Head of caudate nucleus (tissue), 42 donors: ENCODE measurements at places on chromosomes 3 and 15.

DNA sequence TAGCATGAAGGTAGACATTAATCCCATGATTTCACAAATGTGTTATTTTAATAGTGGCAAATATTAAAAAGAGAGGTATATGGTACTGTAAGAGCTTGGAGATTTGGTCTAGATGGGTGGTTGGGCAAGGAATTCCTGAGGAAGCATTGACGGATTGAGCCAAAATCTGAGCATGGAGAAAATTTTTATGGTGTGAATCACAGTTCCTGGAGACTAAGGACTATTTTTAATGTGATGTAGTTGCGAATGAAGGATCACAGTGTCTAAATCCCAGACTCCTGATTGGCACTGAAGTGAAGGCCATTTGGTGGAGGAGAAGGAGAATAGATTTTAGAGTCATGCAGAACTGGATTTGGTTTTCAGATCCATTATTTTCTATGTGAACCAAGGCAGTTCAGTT lies 188.7 kb upstream of the FEZF2 start:
- no peak for DNase-seq

- no peak for DNase-seq
Observed at GRCh38 chr15:31237043-31237324, 89.7 kb upstream of the KLF13 start.

DNA sequence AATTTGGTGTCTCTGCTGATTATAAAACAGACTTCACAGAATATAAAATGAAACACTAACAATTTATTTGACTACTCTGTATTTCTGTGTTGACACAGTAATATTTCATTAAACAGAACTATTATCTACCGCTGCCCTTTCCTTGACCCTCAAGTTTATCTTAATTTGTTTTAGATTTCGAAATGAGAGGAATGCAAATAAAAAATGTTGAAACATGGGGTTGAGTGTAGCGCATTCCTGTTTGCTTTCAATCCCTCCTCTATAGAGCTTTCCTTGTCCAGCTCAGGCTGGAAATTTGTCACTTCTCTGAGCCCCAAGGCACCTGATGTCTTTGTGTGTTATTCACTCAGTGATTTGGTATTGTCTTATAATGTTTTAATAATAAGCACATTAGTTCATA lies 550.2 kb downstream of the ZBBX start:
- DNase-seq: no peak

GRCh38 chr3:124941771-124942170 lies 7.2 kb upstream of the MUC13 start:
- no peak for DNase-seq

GRCh38 chr3:49901366-49902339 lies 2.0 kb downstream of the MST1R start:
- no peak for DNase-seq

DNA sequence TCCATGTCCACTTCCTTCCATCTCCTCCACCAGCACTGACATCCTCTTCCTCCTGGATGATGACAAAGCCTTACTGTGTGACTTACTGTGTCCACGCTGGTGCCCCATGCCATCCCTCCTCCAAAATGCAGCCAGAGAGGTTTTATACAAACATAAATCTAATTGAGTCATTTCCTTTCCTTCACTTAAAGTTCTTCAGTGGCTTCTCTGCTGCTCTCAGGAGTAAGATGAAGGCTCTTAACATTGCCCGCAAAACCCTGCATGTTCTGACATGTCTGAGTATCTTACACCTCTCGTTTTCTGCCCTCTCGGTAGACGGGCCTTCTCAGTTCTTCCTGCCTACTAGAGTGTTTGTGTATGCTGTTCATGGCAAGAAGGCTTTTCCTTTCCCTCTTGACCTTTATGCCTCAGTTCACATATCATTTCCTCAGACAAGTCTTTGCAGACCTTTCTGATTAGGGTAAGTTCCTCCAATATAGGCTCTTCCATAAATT lies 175.5 kb downstream of the CFAP20DC start:
- DNase-seq: no peak

DNA sequence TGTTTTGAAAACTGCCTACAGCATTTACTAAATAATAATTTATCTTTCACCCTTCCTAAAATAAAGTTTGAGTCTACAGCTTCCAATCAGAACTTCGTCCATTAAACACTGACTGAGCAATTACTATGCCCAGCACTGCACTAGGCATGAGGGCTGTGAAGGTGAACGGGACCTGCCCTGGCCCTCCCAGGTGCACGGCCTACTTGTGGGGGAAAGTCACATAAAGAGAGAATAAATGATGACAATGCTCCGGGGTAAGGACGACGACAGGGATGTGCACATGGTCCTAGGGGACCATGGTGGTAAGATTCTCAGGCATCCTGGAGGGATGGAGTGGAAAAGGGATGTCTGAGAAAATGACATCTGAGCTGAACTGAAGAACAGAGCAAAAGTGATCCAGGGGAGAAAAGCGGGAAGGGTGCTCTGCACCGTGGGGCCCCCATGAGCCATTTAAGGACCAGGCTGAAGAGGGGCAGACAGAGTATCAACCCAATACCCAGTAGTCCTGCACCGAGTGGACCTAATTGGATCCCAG lies 11.5 kb downstream of the PLA2G4F start:
- DNase-seq: no peak

- no peak for DNase-seq
Observed at GRCh38 chr3:145457825-145458552, 703.0 kb downstream of the PLOD2 start.

DNA sequence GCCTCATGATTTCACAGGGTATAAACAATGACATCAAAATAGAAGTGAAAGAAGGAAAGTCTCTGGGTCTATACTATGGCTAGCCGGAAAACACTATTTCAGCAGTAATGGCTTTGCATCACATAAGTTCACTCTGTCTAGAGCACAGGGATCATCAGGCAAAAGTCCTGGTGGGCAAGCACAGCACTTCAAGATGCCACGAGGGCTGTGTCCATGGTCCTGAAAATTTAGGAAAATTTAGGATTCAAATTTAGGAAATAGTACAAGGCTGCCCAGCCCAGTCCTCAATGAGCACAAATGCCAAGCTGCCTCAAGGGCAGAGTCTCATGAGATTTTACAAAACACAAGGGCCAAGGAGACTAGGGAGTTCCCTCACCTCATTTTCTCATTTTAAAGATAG lies 54.1 kb downstream of the RORA start:
- DNase-seq: no peak

- DNase-seq: no peak
Observed at GRCh38 chr15:88249220-88249619, 7.3 kb downstream of the NTRK3 start.

DNA sequence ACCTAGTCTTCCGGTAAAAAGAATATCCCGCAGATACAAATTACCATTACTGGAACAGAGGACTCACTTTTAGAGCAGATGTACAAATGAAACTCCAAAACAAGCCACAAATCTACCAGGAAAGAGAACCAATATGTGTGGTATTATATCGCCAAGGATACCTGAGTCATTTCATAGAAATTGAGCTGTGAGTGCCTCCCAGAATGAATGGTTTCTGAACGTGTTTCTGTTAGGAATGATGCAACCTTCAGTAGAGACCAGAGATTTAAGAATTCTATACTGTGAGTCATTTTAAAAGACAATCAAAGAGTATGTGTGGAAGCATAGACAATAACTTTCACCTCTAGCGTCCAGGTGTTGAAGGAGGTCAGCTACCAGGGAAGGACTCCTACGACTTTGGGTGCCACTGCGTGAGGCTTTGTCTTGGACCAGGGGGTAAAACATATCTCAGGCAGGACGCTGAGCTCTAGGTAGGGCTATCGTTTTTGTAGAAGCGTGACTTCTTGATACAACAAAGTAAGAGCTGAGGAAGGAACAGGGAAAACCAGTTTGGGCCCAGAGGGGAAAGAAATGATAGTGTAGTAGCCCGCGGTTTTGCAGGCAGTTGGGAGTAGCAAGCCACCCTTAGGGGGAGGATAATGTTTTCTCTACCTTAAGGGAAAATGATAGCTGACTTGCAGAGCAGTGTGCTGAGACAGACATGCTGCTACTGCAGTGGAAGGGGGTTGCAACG lies 210.4 kb downstream of the TP63 start:
- DNase-seq: no peak
